Hematopoietic multipotent progenitor cell treated with erythropoietin and hydrocortisone succinate and interleukin-3 and kit ligand, for 4 days (in vitro differentiated cells): ENCODE measurements at places on chromosomes 5 and 9.

GRCh38 chr5:43515678-43516048, 715 bp upstream of the C5orf34 start:
- peak; percentile 16 for DNase-seq

DNA sequence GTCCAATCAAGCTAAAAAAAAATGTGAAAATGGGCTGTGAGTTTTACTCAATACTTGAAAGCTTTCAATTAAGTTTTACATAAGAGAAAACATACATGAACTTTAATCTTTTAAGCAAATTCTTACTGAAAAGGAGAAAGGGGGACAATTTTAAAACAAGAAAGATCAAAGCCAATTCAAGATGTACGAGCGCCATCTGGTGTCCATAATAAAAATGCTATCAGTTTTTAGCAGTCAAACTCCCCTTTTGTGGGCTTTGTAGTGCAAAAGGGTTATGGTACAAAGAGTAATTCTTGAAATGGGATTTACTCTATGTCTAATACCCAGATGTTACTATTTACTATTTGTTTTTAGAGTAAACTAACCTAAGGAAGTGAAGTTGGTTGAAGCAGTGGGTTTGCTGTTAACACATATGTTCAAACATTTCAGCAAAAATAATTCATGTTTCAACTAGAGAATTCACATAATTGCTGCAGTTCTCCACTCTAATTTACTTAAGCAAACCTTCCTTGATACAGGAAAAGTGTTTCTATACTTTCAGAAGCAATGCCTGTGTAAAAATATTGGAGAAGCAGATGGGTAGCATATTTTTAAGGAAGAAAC, 228.2 kb upstream of the TYRP1 start:
- peak; percentile 60 for DNase-seq

DNA sequence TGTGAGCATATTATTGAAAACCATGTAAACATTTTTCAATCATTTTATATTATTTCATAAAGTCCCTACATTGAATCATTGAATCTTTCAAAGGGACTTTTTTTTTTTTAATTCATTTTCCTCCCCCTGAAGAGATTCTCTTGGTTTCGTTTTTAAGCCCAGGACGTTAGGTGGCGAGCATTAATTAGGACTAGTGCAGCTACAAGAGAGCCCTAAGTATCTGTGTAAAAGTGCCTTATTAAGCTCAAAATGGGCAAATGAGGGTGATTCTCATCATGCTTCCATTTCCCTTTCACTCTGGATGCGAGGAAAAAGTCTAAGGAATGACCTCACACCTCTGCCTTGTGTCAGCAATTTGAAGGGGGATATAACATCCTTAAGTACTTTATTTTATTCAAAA, 517.9 kb upstream of the ITGA1 start:
- DNase-seq, result no peak

GRCh38 chr5:139783436-139783965, 12.1 kb upstream of the PSD2 start:
- DNase-seq, result no peak

- DNase-seq, result no peak
These were observed 4.3 kb downstream of the PCDH1 start for GRCh38 chr5:141873933-141874261.

DNA sequence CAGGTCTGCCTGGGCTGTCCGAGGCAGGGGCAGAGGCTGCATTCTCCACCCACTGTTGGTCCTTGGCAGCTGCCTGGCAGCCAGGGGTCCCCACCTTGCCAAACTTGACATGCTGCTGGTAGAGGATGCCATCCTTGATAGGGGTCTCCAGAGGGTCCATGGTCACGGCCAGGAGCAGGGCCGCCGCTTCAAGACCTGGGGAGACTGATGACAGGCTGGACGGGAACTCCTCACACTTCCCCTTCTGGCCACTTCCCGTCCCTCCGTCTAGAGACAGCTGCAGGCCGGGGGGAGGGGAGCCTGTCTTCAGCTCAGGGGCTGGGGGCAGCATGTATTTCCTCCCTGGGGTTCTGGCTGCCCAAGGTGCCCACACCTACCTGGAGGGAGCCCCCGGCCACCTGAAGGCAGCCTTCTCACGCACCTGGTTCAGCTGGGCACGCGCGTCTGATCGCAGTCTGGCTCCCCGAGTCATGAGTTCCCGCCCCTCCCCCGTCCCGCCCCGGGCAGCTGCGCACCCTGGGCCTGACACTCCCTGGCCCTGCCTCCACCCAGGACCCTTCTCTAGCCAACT, at the start of gene DOK3:
DOK3 (minus strand) TSS at position 446 of the 571 bp plus-strand sequence; CDS start at position 160, 286 bp downstream.
- peak; percentile 69 for DNase-seq

DNA sequence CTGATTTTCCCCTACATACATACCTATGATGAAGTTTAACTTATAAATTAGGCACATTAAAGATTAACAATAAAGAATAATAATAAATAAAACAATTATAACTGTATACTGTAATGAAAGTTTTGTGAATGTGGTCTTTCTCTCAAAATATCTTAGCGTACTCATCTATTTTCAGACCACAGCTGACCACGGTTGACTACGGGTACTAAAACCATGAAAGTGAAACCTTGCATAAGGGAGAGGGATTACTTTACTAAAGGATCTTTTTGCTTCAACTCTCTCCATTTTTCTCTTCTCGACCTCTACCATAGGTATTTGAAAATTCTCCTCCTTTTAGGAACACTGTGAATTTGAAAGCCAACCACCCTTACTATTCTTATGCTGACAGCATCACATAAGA, 475.5 kb downstream of the CETN3 start:
- no peak for DNase-seq

- DNase-seq, result no peak
These were observed 40.0 kb downstream of the MARCHF6 start for GRCh38 chr5:10393491-10393890.

- no peak for DNase-seq
These were observed 224.7 kb downstream of the FSTL4 start for GRCh38 chr5:133387621-133388020.

DNA sequence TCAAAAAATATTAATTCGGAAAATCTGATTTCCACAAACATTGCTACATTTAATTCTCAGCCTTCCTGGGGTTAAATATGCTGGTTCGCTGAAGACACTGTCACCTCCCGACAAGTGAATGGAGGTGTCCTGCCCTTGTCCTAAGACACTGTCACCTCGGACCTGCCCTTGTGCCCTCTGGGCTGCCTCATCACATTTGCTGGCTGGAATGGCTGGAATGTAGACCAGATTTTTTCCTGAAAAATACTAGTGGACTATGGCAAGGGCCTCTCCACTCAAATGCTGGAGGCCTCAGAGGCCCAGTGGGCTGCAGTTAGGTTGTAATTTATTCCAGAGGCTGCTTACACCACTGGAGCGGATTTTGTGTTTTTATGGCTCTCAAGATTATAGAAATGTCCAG, 28.2 kb downstream of the CACNA1B start:
- no peak for DNase-seq

GRCh38 chr5:33941090-33941489, 4.9 kb downstream of the RXFP3 start:
- no peak for DNase-seq

- DNase-seq, result peak; percentile 40
These were observed 51.7 kb upstream of the SEMA6A start for GRCh38 chr5:116626272-116626723.

DNA sequence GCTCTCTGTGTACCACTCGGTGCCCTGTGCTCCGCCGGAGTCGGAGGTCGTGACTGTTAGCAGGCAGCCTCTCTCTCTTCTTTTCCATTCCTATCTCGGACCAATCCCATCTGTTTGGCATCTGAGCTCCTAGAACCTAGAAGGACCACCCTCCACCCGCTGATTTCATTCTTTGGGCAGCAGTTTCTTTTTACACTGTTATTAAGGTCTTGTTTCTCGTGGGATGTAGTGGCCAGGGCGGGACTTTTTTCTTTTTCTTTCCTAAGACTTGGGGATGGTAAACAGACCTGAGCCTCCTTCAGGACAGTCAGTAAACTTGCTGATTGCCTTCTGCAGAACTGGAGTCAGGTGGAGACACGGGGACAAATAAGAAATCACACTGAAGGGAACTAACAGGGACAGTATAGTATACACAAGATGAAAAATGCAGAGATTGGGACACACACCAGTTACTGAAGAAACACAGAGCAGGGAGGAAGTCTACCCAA, 500 bp downstream of the URM1 start:
- DNase-seq, result no peak

DNA sequence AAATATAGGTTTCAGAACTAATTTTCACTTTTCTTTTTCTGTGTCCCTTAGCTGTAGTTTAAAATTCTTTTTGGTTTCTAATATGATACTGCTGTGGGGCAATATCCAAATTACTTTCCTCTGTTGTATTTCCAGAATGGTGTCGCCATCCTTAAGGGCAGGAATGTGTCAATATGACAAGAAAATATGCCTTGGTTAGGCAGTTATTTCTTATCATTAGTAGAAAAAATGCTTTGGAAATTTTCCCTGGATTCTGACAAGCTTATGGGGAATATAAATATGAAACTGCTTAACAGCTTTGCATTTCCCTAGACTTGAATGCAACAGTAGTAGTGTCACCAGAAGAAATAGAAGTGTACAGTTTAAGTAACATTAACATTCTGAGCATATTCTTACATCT, 29.4 kb downstream of the ANKRD34B start:
- no peak for DNase-seq

- peak; percentile 87 for DNase-seq
These were observed 31.6 kb upstream of the ACOT12 start for GRCh38 chr5:81425569-81425968.

DNA sequence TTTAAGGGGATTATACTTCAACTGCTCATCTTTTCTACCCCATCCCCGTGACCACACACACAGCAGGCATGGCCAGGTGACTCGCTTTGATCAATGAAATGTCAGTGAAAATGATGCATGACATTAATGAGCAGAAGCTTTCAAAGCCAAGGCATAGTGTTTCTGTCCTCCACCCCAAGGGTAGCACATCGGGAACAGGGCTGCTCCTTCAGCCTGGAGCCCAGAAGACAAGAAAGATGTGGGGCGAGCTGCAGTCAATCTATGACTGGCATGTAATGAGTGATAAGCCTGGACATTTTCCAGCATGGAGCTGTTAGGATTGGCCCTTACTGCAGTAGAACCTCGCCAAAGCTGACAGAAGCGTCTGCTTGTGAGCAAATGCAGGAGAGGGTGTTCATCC, 122.6 kb upstream of the IRX2 start:
- no peak for DNase-seq

GRCh38 chr5:9437741-9438240, 108.1 kb downstream of the SEMA5A start:
- DNase-seq, result peak; percentile 27

- no peak for DNase-seq
These were observed 1920.2 kb upstream of the CDH9 start for GRCh38 chr5:28958581-28958980.

- DNase-seq, result no peak
These were observed 190.8 kb downstream of the MED10 start for GRCh38 chr5:6187501-6187900.

DNA sequence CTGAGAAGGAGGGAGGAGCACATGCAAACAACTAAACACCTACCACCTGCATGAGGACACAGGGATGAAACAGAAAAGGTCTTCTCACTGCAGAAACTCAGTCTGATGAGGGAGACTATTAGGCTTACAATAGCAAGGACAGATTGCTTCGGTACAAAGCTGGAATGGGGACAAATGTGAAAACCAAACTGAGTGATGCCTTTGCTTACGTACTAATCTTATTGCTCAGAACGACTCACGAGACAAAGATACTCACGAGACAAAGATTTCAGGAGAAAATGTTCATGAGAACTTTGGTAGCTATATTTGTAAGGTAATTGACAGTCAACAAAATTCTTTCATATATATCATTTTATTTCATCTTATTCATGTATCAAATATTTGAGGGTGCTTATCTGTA, 71.9 kb upstream of the TAF1L start:
- no peak for DNase-seq

GRCh38 chr9:73543727-73544126, 392.1 kb downstream of the ANXA1 start:
- DNase-seq, result no peak

- no peak for DNase-seq
These were observed 2.4 kb upstream of the IL7R start for GRCh38 chr5:35854248-35854647.

GRCh38 chr5:66802941-66803340, 206.7 kb downstream of the MAST4 start:
- no peak for DNase-seq

GRCh38 chr5:123561230-123561629, 49.3 kb downstream of the CSNK1G3 start:
- no peak for DNase-seq

DNA sequence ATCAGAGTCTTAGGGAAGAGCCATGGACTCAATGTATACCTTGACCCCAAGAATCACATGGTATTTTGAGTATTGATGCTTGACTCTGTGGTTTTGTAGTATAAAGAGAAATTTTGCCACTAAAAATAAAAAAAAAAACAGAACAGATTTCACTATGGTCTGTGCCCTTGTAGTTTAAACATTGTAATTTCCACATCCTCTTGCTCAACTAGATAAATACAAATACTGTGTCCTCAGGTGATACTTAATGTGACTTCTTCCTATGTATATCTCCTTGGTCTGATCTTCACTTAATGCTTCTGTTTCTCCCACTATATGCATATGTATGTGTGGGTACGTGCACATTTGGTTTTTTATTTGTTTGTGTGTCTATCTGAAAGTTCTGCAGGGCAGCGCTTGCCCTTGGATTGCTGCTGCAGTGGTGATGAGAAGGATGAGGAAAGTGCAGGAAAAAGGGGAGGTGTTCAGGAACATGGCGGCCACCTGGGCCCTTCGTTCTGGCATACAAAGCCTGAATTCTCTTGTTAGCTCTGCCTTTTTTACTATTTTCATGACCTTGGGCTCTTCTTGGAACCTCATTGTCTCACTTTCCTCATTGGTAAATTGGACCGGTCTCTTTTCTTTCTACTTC, 222.2 kb downstream of the MAST4 start:
- no peak for DNase-seq

GRCh38 chr5:154732212-154732611, 23.0 kb upstream of the LARP1 start:
- DNase-seq, result no peak

GRCh38 chr5:98519571-98519970, 253.9 kb upstream of the RGMB start:
- no peak for DNase-seq

GRCh38 chr5:118921866-118922265, 66.5 kb downstream of the DTWD2 start:
- DNase-seq, result no peak

- DNase-seq, result no peak
These were observed 562.4 kb upstream of the CLINT1 start for GRCh38 chr5:158421319-158421718.

- DNase-seq, result peak; percentile 36
These were observed 1247.0 kb upstream of the ACO1 start for GRCh38 chr9:31137176-31138160.

DNA sequence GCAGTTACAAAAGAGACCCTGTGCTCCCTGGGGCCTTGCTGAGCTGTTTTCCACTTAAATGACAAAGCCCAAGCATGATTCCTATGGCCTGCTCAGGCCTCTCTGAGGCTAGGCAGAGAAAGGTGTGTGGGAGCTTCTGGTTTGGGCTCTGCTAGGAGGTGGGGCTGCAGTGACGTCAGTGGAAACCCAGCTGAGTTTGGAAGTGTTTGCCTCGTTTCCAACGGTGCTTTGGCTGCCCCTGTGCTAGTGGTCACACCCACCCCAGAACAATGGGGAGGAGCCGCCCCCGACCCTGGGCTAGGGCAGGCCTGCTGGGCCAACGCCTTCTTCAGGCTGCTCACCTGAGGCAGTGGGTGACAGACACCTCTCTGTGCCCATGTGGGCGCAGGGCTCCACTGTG, 10.4 kb downstream of the ANGPTL2 start:
- no peak for DNase-seq
